ENCODE measurements at places on chromosomes 11 and 22. TPM values are rescaled to one million over a fixed set of nuclear protein-coding genes. Genes with fewer than 3 reads are reported as not detected.

- no peak for DNase-seq
- H3K27me3 ChIP-seq = peaks cover 7% of the 10 kb centered on the region
- H3K36me3 ChIP-seq = no peaks in the 10 kb centered on the region
- no peak overlapping the region for H3K27ac ChIP-seq
- peaks cover 5% of the 10 kb centered on the region for H3K4me1 ChIP-seq
- no peak overlapping the region for H3K4me3 ChIP-seq
Measured at GRCh38 chr11:117855186-117855845, 21.1 kb downstream of the FXYD6 start.

DNA sequence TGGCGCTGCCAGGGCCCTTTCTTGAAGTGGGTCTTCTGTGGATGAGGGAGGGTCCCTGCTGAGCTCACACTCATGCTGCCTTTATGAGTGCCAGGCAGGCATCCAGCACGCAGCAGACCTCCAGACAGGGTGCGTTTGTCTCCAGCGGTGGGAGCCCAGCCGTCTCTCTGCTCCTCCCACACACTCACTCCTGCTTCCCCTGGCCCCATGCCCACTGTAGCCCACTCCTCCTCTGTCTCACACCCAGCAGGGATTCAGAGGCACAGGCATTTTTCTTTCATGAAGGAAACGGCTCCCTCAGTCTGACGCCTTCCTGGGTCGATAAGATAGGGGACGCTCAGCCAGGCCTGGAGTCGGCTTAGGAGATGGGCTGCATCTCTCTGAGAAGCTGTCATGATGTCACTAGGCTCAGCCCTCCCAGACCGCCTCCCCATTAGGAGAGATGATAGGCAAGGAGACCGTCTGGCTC lies 183.9 kb upstream of the NCAM1 start:
- peaks cover 3% of the 10 kb centered on the region for H3K36me3 ChIP-seq
- peaks cover 11% of the 10 kb centered on the region for H3K4me1 ChIP-seq
- no peak overlapping the region for H3K4me3 ChIP-seq
- no peak overlapping the region for H3K27ac ChIP-seq
- no peak for DNase-seq

DNA sequence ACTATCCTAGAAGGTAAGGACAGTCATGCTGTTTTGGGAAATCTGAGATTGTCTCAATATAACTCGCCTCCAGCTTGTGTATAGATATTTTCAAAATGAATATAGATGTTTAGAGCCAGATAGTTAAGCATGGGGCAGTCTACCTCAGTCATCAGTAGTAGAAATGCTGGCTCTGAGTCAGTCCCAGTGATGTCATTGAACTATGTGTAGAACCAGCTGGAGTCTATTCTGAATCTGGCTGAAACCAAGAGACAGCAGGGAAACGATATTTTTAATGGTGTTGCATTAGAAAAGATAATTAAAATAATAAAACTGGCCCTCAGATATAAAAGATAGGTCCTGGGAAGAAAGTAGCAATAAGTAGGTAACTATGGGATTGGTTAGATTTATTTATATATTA lies 25.9 kb downstream of the PIWIL4 start:
- peaks cover 2% of the 10 kb centered on the region for H3K27me3 ChIP-seq
- no peak for DNase-seq
- no peak overlapping the region for H3K4me3 ChIP-seq
- H3K36me3 ChIP-seq = no peaks in the 10 kb centered on the region
- no peak overlapping the region for H3K27ac ChIP-seq
- peaks cover 27% of the 10 kb centered on the region for H3K4me1 ChIP-seq

OR10D3 gene
- total RNA-seq = 0.67 TPM

DNA sequence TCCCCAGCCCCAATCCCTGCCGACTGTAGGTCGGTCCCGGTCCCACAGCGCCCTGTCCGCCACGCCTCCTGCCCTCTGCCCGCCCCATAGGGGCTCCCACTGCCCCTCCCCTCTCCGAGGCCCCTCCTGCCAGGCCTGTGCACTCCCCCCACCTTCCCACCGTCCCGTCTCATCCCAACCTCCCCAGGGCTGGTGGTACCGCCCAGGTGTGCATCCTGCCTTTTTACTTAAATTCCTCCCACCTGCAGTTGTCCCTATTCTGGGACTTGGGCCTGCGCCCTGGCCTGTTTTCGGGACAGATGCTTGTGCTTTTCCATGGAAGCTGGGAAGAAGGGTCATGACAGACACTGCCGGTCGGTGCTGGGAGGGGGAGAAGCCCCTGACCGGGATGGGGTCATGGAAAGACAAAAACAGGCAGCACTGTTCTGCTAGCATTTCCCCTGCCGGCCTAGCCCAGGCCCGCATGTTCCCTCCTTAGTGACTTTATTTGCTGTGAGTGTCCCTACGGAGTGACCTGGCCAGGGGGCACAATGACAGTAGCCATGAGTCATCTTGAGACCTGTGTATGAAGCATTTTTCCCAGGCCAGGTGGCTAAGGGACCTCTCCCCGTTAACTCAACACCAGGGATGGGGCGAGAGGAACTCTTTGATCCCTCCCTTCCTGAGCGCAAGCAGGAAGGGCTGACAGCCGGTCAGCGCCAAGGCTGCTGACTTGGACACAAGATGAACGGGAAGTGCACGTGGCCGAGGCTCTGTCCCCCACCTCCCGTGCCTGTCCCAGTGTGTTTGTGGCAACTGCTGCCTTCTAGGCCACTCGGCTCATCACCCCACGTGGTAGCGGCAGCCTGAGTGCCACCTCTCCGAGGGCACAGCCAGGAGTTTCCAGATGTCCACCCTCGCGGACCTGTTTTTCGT lies 7.1 kb downstream of the TBX1 start:
- no peaks in the 10 kb centered on the region for H3K36me3 ChIP-seq
- peaks cover 18% of the 10 kb centered on the region for H3K4me1 ChIP-seq
- peak overlapping the region; percentile 59 for H3K4me3 ChIP-seq
- H3K27ac ChIP-seq = no peak overlapping the region
- DNase-seq = no peak
- H3K27me3 ChIP-seq = peaks cover 18% of the 10 kb centered on the region

DNA sequence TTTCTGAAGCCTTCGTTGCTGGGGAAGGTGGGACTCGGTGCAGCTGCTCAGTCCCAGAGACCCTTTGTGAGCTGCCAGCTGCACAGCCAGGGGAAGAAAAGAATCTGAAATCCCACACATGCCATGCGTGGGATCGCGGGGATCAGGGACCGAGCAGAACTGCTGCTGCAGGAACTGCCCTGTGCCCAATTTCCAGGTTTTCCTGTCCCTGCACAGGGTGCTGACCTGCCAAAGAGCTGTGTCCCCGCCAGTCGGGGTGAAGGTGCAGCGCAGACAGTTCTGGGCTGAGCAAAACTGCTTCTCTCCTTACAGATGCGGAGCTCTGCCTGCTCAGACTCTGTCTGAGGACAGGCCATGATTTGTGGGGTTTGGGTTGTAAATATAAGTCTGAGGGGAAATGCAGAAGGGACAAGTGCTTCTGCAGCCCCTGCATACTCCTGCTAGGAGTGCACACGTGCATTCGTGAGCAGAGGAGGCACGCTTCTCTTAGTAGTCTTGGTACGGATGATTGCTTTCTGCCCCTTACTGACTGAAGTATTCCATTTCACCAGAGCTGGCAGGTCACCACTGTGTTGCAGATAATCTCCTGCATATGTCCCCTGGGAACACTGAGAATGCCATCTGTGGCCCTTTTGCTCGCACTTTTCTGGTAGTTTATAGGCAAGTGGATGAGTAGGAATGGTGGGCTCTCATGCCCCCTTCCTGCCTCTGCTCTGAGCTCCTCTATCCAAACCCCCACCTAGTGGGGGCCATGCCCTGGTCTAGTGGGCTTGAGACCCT lies 141.4 kb downstream of the PARVA start:
- H3K36me3 ChIP-seq = peaks cover 8% of the 10 kb centered on the region
- no peak overlapping the region for H3K4me3 ChIP-seq
- no peaks in the 10 kb centered on the region for H3K4me1 ChIP-seq
- H3K27me3 ChIP-seq = peaks cover 4% of the 10 kb centered on the region
- no peak for DNase-seq

- H3K4me3 ChIP-seq = no peak overlapping the region
- peaks cover 6% of the 10 kb centered on the region for H3K27me3 ChIP-seq
- H3K36me3 ChIP-seq = peaks cover 4% of the 10 kb centered on the region
- no peak overlapping the region for H3K27ac ChIP-seq
- no peak for DNase-seq
Measured at GRCh38 chr11:128834157-128834556, 32.9 kb downstream of the KCNJ1 start.

DNA sequence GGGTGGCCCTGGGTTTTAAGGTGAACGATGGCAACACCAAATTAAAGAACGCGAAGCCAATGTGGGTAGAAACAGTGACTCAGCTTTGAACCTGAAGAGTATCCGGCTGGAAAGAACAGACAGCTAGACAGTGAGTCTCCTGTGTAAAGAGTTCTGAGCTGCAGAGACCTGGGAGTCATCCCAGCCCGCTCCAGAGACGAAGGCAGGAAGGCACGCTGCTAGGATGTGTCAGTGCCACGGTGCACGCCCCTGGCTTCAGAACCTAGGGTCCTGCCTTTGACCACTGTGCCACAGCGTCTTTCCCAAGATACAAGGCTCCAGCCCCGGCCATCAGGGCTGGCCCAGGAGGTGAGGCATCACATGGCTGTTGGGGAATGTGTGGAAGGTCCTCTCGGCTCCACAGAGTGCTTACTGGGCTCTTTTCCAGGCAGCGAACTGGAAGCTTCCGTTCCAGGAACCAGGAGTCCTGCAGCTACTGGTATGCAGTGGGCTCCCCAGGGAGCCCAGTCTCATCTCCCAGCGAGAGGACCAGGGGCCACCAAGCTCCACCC lies 29.9 kb downstream of the LRFN4 start:
- H3K27ac ChIP-seq = no peak overlapping the region
- H3K27me3 ChIP-seq = peaks cover 3% of the 10 kb centered on the region
- H3K4me3 ChIP-seq = no peak overlapping the region
- H3K4me1 ChIP-seq = peaks cover 8% of the 10 kb centered on the region

GRCh38 chr11:48261600-48261999 lies 2.1 kb upstream of the OR4X1 start:
- H3K27ac ChIP-seq = no peak overlapping the region
- no peak overlapping the region for H3K4me3 ChIP-seq
- DNase-seq = no peak

DNA sequence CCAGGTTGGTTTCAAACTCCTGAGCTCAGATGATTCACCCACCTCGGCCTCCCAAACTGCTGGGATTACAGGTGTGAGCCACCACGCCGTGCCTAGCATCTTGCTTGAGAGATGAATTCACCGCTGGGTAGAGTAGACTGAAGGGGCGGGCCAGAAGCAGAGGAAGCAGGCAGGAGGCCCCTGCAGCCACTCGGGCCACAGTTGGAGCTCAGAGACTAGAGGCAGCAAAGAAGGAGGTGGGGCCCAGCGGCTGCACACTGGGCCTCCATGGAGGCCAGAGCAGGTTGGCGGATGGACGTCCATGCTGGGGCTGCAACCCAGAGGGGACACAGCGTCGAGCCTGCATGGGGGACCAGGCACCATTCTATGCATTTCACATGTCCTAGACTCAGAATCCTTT lies 88.4 kb upstream of the FGF3 start:
- H3K4me3 ChIP-seq = no peak overlapping the region
- no peaks in the 10 kb centered on the region for H3K36me3 ChIP-seq
- no peaks in the 10 kb centered on the region for H3K4me1 ChIP-seq
- H3K27me3 ChIP-seq = peaks cover 4% of the 10 kb centered on the region
- DNase-seq = no peak

- H3K27me3 ChIP-seq = peaks cover 10% of the 10 kb centered on the region
- no peak overlapping the region for H3K27ac ChIP-seq
- no peak overlapping the region for H3K4me3 ChIP-seq
- no peak for DNase-seq
- peaks cover 4% of the 10 kb centered on the region for H3K4me1 ChIP-seq
Measured at GRCh38 chr11:122670131-122670530, 14.6 kb downstream of the UBASH3B start.

DNA sequence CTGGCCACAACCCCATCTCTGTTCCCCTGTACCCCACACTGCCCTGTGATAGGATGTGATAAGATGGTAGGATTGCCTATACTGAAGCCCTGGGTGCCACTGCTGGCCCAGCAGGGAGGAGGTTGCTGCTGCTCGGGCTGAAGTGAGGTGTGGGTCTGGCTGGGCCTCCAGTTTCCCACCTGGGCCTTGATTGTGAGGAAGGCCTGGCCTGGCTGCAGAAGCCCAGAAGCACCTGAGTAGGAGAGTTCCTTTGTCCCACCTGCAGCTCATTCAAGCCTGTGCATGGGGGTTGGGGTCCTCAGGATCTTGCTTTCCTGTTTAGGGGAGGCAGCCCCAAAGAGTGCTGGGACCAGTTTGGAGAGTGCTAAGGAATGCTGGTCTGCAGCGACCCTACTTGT lies 3.3 kb downstream of the ST3GAL4 start:
- H3K27ac ChIP-seq = no peak overlapping the region
- peaks cover 2% of the 10 kb centered on the region for H3K27me3 ChIP-seq
- no peak overlapping the region for H3K4me3 ChIP-seq
- no peaks in the 10 kb centered on the region for H3K36me3 ChIP-seq
- H3K4me1 ChIP-seq = peaks cover 28% of the 10 kb centered on the region
- no peak for DNase-seq

DNA sequence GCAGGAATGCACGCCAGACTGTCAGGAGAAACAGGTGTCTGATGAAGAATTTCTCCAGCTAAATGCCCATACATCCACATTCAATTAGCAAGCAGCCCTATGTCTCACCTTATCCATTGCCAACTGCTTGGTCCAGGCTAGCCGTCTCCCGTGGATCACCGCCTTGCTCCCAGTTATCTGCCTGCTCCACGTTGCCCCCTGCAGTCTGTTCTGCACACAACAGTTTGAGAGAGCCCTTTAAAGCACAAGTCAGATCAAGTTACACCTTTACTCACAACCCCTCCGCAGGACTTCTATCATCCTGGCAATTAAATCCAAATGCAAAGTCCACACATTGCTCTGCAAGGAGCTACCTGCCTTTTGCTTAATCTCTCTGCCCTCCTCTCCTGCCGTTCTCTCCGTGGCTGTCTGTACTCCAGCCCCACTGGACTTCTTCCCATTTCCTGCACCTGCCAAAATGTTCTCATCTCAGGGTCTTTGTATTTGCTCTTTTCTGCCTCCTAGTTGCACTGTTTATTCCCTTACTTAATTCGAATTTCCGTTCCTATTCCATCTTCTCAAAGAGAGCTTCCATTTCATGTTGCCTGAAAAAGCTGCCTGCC lies 185.3 kb upstream of the LARGE1 start:
- H3K36me3 ChIP-seq = peaks cover 12% of the 10 kb centered on the region
- no peaks in the 10 kb centered on the region for H3K4me1 ChIP-seq
- peak; percentile 53 for DNase-seq
- peaks cover 6% of the 10 kb centered on the region for H3K27me3 ChIP-seq

OTOG gene
- total RNA-seq = 0.13 TPM
